A549 treated with GW870086 at 1 μM for 4 hours (cell line): ENCODE measurements at places on chromosomes 4 and X. TPM values are rescaled to one million over a fixed set of nuclear protein-coding genes. Genes with fewer than 3 reads are reported as not detected.

Gene PABPC5
- total RNA-seq: 0.08 TPM in 1 of 5 replicates, not detected in the others

Gene DCAF12L2
- total RNA-seq: 0.05 to 0.14 TPM (median 0.09 TPM) in 4 of 5 replicates, not detected in the other

Gene SYTL4
- 1.5 to 3.8 TPM (median 2.9 TPM) in 5 replicates for total RNA-seq

Gene EREG
- total RNA-seq: 14.3 to 28.3 TPM (median 21.8 TPM) in 5 replicates

Gene FDCSP
- total RNA-seq: not detected in 5 replicates

Gene ADH1B
- total RNA-seq: not detected in 5 replicates

Gene TIMP1
- total RNA-seq: 264 to 288 TPM (median 272 TPM) in 5 replicates

Gene SPACA5
- not detected in 5 replicates for total RNA-seq

Gene SHROOM4
- not detected in 5 replicates for total RNA-seq

Gene SSX2B
- total RNA-seq: not detected in 5 replicates

Gene TMPRSS11F
- not detected in 5 replicates for total RNA-seq

Gene ENAM
- not detected in 5 replicates for total RNA-seq

Gene CFP
- total RNA-seq: 0.20 to 1.0 TPM (median 0.31 TPM) in 5 replicates

Gene ADGRG2
- total RNA-seq: 8.4 to 11.0 TPM (median 10.6 TPM) in 5 replicates

Gene IL2RG
- 0.15 to 0.49 TPM (median 0.23 TPM) in 5 replicates for total RNA-seq

Gene MAP3K15
- 1.4 to 2.3 TPM (median 1.9 TPM) in 5 replicates for total RNA-seq

Gene SAGE1
- total RNA-seq: 0.06 to 0.07 TPM (median 0.06 TPM) in 3 of 5 replicates, not detected in the others

Gene HS3ST1
- 0.57 to 1.2 TPM (median 0.90 TPM) in 5 replicates for total RNA-seq

Gene TEX13D
- total RNA-seq: not detected in 5 replicates

Gene GNRHR
- not detected in 5 replicates for total RNA-seq

Gene KCTD8
- not detected in 5 replicates for total RNA-seq

Gene S100G
- not detected in 5 replicates for total RNA-seq

Gene DACH2
- not detected in 5 replicates for total RNA-seq

Gene GABRA4
- total RNA-seq: not detected in 5 replicates

Gene ADH4
- not detected in 5 replicates for total RNA-seq
